NCI-H1930 (cell line): ENCODE measurements at places on chromosomes 4 and X.

DNA sequence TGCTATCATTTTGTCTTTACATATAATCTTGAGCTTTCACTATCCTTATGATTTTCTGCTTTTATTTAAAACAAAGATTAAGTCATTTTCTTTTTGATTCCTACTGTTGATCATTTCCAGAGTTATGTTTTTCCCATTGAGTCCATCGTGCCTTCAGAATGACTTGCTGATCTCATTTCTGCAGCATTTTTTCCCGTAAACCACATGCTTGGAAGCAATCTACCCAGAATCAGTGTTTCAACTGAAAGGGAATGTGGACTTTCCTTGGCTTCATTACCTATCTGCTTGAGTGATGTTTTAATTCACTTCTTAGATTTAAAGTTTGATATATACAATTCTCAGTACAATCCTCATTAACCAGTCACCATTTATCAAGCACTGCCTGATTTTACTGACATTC lies 192.4 kb upstream of the FSTL5 start:
- DNase-seq: no peak

DNA sequence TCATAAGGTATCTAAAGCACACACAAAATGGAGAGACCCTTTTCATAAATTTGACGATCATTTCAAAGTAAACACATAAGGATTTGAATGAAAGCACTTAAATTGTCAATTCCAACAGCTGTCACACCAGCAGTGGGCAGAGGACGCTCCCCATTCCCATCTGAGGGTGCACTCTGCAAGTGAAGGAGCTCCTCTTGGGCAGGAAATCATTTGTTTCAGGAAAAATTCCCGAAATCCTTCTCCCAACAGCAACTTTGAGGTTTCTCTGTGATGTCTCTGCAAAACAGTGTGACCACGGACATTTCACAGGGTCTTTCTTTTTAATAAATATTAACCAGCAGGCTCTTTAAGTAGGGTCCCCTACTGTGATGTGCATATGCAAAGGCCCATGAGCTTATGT lies 111.0 kb downstream of the EPHA5 start:
- no peak for DNase-seq

- DNase-seq: no peak
These were observed 205.4 kb downstream of the DCLK2 start for GRCh38 chr4:150283689-150284088.

GRCh38 chrX:112946227-112946626 lies 105.6 kb upstream of the AMOT start:
- no peak for DNase-seq

DNA sequence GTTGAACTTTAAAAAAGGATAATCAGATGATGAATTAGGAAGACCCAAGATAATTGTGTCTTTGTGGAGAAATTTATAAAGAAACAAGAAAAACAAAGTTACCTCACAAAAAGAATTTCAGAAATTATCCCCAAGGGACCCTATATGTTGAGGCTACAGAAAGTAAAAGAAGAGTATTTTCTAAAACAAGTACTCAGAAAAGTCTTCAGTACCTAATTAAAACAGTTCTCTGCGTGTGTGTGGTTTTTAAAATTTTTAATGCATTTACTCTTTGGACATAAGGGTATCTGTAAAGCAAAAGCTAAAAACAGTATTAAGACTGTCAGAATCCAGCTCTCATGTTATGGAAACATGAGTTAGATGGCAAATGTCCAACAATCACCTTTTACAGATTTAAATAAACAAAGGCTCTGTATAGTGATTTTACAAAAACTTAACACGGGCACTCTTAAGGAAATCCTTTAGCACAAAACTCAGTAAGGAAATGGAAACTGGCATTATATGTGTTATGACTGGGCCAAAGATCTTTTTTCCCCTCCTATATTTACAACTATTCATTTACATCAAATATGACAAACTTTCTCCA lies 187.5 kb downstream of the NSUN7 start:
- no peak for DNase-seq
